ENCODE measurements at places on chromosomes 5 and 9.

GRCh38 chr9:27400334-27400880 is 103.5 kb upstream of the EQTN start:
- no peak for DNase-seq

DNA sequence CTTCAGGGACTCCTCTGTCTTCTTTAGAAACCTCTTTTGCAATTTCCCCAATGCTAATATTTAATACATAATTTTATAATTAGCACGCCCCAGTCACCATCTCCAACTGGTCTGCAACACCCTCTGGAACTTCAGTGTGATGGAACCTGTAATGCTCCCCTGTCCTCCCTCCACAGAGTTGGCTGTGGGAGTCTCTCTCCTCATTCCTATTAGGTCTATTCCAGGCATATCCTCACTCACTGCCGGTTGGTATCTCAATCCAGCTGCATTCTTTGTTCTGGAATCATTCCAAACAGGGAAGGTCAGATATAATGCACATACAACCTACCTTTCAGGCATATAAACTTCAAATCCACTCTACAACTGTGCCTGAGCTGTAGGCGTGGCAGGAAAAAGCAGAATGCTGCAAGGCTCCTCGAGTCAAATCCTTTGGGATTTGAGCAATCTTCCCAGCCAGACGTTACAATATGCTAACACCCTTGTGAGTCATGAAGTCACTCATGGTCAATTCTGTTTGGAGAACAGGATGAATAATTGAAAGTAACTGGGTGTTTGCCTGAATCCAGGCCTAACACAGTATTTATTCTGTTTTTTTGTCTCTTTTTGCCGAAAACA is 293.8 kb downstream of the CWC27 start:
- DNase-seq: no peak

GRCh38 chr5:1019001-1019905 is 10.7 kb downstream of the NKD2 start:
- DNase-seq: no peak

DNA sequence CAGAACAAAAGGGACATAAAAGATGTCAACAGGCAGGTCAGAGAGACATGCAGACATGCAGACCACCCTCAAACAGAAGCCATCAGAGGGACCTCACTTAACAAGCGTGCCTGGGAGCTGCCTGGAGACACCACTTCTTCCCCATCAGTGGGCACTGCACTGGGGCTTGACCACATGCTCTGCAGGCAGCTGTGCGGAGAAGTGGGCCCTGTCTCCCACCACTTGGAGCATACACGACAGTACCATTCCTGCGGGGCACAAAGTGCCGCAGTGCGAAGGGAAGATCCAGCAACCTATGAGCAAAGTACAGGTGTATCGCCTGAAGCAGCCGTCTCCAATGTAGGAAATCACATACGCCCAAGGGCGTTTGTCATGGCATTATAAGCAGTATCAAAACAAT is 150.5 kb upstream of the FOXD4L5 start:
- no peak for DNase-seq

DNA sequence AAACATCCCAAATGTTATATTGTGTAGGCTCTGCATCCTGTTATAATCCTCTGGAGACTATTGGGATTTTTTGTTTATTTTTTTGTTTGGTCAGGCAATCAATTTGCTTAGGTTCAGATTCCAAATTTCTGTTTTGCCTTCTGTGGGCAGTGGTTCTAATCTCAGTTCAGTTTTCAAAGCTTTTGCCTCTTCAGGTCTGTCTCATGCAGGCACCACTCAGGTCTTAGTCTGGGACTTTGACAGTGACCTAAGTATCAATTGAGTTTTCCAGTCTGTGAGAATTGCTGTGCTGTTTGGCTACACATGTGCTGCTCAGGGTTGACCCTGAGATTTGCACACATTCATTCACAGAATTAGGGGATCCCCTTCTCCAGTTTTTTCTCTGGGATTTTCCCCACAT is 14.1 kb downstream of the SNX2 start:
- DNase-seq: no peak

Data from effector memory CD4-positive, alpha-beta T cell (primary cell).